ENCODE measurements at places on chromosomes 11 and 22.

GRCh38 chr11:103832762-103833161 is 203.7 kb upstream of the DDI1 start:
- no peak for DNase-seq

DNA sequence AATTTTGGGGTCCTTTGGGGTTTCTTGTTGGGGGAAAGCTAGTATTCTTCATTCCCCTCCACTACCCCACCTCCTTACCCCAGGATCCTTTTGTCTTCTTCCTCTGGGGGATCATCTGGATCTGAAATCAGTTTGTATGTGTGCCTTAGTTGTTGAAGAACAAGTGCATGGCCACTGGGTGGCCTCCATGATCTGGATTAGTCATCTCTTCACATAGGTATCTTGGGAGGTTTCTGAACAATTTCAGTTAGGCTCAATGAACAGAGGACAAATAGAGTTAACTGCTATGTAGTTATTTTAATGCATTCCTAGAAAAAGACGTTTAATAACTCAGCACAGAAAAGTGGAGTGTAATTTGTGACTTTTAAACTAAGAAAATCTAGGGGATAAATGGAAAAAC is 7.1 kb upstream of the VWA5A start:
- DNase-seq = no peak

DNA sequence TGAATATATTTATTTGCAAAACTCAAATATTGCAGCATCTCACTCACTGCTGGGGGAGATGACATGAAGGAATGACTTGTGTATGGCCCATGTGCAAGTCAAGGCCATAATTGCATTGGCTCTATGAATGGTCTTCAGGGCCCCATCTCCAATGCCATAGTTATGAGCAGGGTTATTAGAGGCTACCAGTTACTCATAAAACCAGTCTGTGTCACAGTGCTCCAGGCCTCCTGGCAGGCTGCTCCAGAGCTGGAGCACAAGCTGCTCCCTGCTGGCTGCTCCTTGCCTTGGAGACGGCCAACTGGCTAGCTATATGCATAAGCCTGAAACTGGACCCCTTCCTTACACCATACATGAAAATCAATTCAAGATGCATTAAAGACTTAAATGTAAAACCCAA is 145.7 kb downstream of the TRPC6 start:
- DNase-seq = no peak

DNA sequence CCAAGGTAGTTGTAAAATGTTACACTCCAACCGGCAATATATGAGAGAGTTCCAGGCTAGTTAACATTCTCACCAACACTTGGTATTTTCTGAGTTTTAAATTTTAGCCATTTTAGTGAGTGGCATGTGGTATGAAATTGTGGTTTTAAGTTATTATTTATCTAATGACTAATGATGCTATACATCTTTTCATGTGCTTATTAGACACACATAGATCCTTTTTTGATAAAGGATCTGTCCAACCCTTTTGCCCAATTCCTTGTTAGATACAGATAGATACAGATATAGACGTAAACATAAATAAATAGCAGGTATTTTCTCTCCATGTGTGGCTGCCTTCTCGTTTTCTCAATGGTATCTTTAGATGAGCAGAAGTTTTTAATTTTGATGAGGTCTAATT is 39.3 kb downstream of the ALKBH8 start:
- no peak for DNase-seq

DNA sequence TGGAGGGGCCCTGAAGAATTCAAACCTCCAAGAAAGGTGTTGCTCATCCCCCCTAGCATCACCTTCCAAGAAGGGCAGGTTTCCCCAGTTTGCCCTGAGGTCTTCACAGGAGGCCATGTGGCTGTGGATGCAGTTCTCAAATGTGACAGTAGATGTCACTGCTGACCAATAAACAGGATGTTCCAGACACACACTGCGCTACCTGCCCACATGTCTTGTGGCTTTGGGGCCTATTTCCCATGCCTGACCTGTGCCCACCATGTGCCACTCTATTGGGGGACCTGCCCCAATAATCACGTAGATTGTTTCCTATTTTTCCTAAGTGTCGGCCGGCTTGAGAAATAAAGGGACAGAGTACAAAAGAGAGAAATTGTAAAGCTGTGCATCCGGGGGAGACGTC is 4.5 kb downstream of the GSTT2 start:
- no peak for DNase-seq

- DNase-seq = no peak
Observed at GRCh38 chr22:50183141-50183971, 2.4 kb upstream of the TRABD start.

GRCh38 chr11:118126082-118126838 is 26.4 kb downstream of the SCN4B start:
- DNase-seq = no peak

DNA sequence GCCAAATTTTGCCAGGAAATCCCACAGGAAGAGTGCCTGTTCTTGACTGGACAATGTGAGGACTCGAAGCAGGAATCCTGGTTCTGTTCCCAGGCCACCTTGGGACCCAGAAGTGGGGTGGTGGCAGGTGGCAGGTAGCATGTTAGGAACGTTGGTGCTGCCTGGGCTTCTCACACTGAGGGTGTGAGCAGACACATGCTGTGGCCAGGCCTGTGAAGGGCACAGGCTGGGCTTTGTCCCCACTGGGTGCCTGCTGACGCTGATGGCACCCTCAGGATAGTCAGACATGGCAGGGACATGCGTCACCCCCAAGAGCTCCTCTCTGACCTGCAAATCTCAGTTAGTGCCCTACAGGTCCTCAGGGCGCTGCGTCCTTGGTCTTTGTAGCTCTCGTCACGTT is 21.1 kb upstream of the NECTIN1 start:
- DNase-seq = no peak

- no peak for DNase-seq
Observed at GRCh38 chr11:737366-737765, 9.9 kb upstream of the TALDO1 start.

GRCh38 chr11:116344601-116345000 is 428.2 kb downstream of the BUD13 start:
- no peak for DNase-seq

DNA sequence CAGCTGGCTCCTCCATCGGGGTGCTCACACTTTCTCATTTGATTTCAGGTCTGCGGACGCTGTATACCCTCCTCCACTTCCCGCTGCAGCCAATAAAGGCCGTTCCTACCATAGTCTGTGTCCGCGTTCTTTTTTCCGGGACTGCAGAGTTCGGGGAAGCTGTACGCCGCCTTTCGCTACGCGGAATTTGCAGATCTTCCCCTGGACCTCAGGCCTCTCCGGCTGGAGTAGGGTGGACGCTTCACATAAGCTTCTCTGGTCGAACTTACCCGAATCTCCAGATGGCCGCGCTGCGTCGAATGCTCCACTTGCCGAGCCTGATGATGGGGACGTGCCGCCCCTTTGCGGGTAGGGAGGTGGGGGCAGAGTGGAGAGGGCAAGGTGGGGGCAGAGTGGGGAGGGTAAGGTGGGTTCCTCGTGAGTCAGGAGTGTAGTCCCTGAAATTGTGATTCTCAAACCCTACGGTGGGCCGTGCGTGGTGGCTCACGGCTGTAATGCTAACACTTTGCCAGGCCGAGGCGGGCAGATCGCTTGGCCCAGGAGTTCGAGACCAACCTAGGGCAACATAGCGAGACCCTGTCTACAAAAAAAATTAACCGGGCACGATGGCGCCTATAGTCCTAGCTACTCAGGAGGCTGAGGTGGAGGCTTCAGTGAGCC is 617 bp downstream of the CSKMT start:
- DNase-seq = no peak

DNA sequence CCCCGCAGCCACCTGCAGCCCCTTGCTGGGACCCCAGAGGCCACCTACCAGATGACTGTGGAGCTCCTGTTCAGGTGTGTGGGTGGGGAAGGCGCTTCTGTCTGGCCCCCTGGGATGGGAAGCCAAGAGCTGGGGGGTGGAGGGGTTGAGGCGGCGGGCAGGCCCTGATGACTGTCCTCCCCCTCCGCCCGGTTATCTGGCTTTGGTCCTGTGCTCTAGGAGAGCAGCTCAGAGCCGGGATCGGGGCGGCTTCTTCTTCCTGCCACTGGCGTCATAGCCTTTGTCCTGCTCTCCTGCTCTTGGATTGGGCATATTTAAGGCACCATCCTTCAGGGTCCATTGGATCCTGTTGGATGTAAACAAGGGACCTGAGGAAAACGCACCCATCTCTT is 38.4 kb downstream of the TPCN2 start:
- DNase-seq = no peak

- DNase-seq = peak; percentile 94
Observed at GRCh38 chr22:37894939-37895670, 11.0 kb upstream of the MICALL1 start.
